ENCODE measurements at places on chromosomes 6 and 20. TPM values are rescaled to one million over a fixed set of nuclear protein-coding genes. Genes with fewer than 3 reads are reported as not detected.

The ZNF335 gene
- 26.4 TPM for total RNA-seq

The SIRPA gene
- 28.3 TPM for total RNA-seq

The TOX2 gene
- not detected for total RNA-seq

The FAM209B gene
- not detected for total RNA-seq

The SLX4IP gene
- 5.4 TPM for total RNA-seq

The TFAP2D gene
- total RNA-seq: not detected

The PAK5 gene
- 0.07 TPM for total RNA-seq

The SLC17A1 gene
- not detected for total RNA-seq

The PLCB1 gene
- 6.0 TPM for total RNA-seq

DNA sequence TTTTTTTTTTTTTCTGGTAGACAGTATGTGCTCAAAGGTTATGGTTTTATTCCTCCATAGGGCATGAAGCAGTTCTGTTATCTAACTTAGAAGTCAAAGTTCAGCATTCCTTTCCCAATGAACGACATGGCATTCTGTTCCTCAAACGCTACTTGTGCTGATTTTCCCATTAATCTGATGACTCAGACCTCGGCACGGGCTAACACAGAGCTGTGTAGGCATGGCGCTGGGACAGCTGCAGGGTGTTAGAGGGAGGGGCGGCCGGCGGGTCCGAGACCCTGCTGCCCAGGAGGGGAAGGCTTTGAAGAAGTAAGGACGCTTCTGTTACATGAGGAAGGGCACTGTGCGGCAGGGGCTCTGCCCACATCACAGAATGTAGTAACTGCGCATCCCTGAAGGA, 93.6 kb upstream of the AGPAT4 start:
- DNase-seq: no peak

GRCh38 chr6:170184316-170184715, 106.6 kb downstream of the DLL1 start:
- no peak for DNase-seq

DNA sequence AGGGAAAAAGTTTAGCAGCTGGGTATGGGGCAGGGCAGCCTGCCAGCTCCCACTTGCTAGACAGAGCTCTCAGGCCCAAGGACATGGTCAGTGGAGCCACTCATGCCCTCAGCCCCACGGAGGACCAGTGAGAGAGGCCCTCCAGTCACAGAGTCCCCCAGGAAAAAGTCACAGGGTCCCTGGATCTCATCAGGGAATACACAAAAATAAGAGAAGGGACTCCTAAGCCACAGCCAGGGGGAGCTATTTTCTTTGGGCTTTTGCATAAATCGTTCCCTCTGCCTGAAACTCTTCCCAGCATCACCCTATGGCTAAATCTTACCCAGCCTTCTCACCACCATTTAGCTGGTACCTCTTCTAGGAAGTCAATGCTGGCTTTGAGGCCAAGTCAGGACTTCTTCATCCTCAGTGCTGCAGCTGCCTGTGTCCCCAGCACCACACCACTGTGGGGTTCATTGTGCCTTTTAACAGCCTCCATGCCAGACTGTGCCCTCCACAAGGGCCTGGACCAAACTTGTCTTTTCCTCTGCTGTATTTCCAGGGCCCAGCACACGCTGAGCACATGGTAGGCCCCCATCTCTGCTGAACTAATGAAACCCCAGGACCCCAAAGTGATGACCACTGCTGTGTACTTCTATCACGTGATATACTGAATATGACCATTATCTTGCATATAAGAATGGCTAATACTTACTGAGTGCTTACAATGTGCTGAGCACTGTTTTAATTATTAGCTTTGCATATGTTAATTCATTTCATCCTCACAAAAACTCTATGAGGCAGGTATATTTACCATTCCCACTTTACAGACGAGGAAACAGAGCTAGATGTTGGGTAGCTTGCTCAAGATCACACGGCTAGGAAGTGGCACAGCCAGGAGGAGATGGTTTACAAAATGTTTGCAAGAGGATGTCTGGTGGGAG, 2.0 kb downstream of the ZNF335 start:
- DNase-seq: peak; percentile 67

DNA sequence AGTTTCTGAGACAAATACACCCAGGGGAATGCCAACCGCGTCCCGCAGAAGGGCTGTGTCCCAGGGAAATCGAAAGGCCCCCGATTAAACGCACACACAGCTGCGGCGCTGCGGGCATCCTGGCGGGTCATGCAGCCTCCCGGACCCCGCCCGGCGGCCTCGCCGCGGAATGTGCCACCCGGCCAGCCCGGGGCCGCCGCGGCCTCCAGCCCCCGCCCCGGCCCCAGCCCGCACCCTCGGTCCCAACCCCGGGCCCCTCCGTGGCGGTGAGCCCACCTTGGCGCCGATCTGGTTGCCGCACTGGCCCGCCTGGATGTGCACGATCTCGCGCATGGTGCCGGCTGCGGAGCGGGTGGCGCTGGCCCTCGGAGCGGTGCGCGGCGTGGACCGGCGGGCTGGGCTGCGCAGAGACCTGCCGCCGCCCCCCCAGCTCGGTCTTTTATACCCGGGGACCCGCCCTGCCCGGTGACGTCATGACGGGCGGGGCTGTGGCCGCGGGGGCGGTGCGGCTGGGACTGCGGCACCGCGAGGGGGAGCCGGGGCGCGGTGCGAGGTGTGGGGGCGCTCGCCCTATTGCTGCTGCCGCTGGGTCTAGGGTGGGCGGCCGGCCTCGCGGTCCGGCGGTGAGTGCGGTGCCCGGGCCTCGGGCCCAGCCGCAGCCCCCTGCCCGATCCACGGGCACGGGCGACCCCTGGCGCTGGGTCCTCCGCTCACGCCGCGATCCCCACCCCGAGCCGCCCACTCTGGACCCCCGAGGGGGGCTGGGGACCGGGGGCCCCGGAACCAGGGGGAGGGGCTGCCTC, at the start of gene TUBB2A:
Gene TUBB2A, minus strand, starts transcription at position 414 of the 803 bp plus-strand sequence. Its CDS starts 81 bp downstream, at position 333.
- DNase-seq: peak; percentile 84

DNA sequence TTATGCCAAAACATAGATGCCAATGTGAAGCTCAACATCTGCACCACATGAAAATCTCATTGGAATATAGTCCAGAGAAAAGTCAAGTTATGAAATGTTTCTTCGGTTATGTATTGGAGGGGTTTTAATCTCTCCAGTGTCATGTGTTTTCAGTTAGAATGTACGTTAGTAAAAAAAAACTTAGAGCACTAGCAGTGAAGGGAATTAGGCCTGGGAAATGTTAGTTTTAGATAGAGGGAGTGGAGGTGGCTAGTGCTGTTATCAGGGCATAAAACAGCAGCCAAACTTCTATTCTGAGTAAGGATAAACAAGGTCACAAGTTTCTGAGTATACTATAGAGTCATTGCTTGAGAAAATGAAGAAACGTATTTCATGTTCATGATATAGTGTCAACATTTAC, 42.9 kb downstream of the HDGFL1 start:
- no peak for DNase-seq

DNA sequence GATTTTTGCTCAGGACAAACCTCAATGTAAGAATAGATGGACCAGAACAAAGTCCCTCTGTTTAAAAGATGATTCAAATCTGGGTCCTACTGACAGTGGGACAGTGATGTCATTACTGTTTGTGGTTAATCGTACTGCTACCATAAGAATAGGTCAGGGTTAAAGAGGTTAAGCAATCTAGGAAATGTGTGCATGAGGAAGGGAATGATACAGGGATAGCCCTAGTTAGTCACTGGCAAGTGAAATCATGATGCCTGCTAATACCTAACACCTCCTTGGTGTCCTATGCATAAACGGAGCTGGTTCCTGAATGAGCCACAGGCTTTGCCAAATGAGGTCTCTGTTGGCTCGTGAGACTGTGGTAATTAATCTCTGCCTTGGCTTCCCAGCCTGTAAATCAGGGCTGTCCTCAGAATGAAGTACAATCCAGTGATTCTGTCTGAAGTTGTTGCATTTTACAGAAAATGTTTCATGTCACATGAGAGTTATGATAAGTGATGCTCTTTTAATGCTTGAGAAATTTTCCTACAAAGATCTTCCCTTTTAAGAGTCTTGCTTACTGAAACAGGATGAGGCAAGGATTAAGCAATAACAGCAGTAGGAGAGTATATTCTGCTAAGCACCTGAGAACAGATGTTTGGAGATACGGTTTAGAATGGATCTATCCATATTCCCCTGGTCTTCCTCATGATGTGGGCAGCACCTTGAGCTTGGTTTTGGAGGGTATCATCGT, 3.8 kb downstream of the MEP1A start:
- no peak for DNase-seq

DNA sequence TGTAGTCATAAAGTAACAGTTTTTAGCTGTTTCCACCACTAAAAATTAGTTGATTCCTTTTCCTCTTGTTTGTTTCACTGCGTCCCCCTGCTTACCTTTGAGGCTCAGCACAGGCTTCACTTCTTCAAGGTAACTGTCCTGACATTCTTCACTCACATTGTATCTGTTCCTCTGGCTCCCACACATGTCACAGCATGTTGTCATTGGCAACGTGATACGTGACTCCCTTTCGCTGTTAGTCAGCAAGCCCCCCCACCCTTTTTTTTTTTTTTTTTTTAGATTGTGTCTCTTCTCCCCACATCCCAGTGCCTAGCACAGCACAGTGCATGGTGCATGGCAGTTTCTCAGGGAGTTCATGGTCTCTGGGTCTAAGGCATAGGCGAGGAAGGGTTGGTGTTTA, 13.3 kb downstream of the VAPB start:
- DNase-seq: no peak

GRCh38 chr6:82094166-82094806, 153.3 kb downstream of the IBTK start:
- DNase-seq: no peak

DNA sequence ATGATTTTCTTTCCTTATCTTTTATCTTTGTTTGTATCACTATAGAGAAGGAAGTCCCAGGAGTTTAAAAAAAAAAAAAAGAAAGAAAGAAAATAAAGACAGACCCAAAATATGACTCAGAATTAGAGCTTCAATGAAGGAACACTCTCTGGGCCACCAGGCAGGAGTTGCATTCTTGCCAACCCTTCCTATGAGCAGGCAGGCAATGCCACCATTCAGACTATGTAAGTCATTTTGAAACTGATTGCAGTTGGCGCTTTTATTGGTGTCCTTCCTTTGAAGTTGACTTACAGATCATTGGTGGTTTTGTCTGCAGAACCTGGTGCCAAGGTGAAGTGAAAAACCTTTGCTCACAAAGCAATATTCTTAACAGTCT, 50.3 kb downstream of the MYB start:
- DNase-seq: no peak

- DNase-seq: no peak
These were observed 45.7 kb downstream of the NCOA7 start for GRCh38 chr6:125836466-125836865.

GRCh38 chr20:52346797-52347196, 155.2 kb upstream of the ZFP64 start:
- DNase-seq: no peak

DNA sequence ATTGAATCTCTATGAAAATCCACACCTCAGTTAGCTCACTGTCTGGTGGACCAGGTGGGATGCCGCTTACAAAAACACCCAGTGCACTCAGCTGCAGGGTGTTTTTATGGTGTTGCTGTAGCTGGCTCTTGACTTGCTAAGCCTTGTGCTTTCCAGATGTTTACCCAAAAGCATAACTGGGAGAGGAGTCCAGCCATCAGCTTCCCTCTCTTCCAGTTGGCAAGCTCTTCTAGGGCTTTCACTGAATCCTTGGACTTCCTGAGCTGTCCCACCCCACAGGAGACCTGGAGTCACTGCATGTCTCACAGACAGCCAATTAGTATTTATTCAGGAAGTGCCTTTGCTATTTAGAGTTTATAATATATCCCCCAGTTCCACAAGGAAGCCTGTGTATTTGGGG, 210.9 kb downstream of the FNDC1 start:
- DNase-seq: no peak

DNA sequence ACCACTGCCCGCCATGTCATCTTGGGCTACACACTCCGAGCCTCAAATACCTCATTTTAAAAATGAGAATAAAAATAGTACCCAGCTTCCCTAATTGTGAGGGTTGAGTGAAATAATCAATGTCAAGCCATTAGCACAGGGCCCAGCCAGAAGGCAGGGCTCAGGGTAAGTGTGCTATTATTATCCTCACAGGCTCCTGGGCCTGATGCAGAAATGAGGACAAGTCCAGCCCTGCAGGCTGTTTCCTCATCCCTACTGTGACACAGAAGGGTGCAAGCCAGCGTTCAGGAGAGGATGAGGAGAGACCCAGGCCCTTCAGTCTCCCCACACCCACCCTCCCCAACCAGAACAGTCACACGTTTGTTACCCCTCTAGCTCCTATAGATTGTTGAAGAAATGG, 4.0 kb downstream of the DLK2 start:
- no peak for DNase-seq

DNA sequence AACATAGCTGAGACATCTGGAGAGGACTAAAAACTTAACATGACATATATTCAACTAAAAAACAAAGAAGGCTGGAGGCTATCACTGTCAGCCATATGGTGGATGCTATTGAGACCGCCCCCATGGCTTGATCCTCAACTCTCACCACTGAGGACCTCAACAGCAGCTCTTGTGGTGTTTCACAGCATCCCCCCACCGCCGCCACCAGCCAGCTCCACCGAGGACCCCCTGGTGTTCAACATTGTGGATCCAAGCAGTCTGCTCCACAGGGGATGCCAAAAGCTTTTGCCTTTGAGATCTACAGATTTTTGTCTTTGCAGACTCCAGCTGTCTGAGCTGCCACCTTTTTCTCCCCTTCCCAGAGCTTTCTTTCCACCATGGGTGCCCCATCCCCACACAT, 64.6 kb downstream of the NUS1 start:
- no peak for DNase-seq
